Cerebellar nuclear complex (tissue), 1 donor: ENCODE measurements at places on chromosomes 2 and 18.

DNA sequence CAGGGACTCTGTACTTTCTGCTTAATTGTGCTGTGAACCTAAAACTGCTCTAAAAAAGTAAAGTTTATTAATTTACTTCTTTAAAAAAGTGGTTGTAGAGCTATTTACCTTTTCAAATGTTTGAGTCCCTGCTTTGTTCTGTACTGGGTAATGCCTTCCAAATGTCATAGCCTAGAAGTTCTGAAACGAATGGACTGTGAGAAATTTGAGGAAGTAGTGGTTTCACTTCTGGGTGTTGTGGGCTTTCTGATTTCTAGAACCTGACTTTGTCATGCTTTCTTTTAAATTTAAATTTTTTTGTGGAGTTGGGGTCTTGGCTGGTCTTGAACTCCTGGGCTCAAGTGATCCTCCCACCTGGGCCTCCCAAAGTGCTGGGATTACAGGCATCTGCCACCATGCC, 44.6 kb downstream of the SMAD4 start:
- DNase-seq, result no peak

DNA sequence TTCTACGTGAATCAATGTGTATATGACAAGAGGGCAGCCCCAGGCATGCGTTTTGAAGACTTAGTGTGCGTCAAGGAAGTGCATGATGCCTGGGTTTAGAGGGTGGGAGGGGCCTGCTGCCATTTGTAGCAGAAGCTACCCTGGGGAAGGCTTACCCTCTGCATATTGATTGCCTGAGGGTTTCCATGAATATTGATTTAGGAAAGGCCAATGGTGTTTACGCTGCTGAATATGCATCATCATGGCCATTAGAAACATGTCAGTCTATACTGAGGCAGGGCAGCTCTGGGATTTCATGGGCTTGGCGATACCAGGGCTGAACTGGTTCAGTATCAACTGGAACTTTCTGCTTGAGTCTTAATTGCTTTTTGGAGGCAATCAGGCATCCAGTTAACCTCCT, 259.3 kb downstream of the DCDC2C start:
- no peak for DNase-seq

DNA sequence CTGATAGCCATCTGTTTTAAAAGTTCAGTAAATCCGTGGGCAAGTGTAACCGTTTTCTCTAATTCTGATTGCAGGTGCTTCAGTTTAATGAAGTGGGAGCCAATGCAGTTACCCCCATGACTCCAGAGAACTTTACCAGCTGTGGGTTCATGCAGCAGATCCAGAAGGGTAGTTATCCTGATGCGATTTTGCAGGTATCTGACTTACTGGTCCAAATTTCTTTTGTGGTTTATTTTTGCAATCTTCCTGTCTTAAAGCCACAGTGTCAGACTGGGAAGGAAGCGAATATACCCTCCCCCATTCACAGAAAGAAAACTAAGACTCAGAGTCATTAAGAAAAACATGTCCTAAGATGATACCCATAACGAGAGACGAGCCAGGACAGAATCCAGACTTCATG, 7.7 kb downstream of the SERPINB2 start:
- DNase-seq, result no peak

GRCh38 chr2:219664944-219665343, 37.5 kb downstream of the SLC4A3 start:
- DNase-seq, result no peak

GRCh38 chr2:85273738-85274731, 53.8 kb downstream of the TGOLN2 start:
- no peak for DNase-seq

DNA sequence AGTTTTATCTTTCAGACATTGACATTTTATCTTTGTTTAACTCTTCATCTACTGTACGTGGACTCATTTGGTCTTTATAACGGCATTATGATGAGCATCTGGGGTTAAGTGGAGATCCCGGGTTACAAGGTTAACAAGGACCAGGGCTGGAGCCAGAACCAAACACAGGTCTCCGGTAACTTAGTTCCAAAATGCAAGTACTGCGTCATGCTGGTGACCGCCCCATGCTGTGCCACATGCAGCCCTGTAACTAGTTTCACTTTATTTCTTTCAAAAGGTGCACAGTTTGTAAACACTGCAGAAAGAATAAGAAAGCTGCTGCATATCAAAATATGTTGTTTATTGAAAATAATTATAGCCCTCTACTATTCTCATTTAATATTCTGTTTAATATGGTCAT, 3.1 kb downstream of the SLC5A7 start:
- no peak for DNase-seq

GRCh38 chr2:239381709-239382134, 19.1 kb downstream of the HDAC4 start:
- DNase-seq, result no peak

- DNase-seq, result no peak
Observed at GRCh38 chr2:170360546-170361089, 182.7 kb downstream of the MYO3B start.

GRCh38 chr2:150710916-150711315, 223.4 kb upstream of the RND3 start:
- no peak for DNase-seq

DNA sequence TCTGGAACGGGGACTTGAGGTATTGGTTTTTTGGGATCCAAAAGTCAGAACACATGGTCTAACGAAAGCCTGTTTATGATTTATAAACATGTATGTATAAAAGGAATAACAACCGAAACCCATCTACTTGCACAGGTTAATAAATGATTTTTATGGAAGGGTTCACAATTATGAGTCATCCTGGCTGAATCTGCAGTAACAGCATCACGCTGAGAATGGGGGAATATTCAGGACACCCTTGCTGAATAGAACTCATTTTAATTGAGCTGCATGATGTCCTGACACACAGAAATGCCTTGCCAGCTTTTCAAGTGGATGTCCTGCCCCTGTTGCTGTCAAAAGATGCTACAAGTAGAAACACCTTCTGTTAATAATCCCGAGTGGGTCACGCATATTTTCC, 54.7 kb upstream of the TGFA start:
- no peak for DNase-seq

GRCh38 chr2:417662-418061, 129.8 kb upstream of the ALKAL2 start:
- no peak for DNase-seq

DNA sequence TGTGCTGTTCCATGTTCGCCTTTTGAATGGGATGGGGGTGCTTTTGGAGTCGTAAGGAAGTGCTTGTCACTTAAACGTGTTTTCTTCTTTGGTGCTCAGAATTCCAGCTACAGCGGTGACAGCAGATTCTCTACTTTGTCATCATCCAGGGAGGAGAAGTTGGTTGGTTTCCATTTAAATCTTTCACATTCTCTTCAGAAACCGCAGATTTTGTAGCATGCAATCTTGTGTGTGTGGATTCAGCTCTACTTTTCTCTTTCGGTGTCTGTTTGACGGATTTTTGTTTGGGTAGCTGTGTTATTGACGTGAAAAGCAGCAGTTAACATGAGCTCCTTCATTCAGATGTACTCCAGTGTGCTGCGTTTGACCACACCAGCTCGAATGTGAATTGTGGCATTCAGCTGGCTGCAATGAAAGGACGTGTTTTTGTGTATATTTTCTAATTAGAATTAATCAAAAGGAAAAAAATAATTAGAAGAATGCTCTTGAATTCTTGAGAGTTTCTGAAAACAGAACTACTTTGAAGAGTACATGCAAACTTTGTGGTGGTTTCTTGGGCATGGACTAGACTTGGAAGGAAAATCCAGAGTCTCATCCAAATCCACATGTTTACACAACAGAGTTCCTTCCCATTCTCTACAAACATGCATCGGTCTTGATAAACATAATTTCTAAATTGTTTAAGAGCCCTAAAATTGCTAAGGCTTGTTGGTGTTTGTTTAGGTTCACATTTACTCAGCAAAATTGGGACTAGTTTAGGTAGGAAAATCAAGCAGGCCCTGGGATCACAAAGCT, 68.7 kb upstream of the RBM44 start:
- no peak for DNase-seq

- no peak for DNase-seq
Observed at GRCh38 chr18:62152844-62153243, 34.0 kb downstream of the PIGN start.

DNA sequence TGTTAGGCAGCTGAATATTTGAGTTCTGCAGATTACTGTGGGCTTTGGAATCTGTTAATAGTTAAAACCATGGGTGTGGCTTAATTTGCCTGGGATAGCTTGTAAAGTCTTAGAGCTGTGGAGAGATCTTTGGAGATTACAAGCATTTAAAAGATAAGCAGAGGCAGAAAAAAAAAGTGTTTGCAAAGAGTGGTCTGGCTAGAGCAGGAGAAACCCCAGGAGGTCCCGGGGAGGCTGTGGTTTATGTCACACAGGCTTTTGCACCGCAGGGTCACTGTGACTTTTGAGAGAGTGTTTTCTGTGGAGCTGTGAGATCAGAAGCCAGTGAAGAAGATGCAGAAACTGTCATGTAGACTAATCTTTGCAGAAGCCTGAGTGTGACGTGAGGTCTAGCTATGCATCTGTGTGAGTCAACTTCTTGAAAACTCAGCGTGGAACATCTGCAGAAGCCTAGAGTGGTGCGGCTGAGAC, 49.0 kb downstream of the SETBP1 start:
- no peak for DNase-seq

- no peak for DNase-seq
Observed at GRCh38 chr2:166344286-166345113, 31.2 kb downstream of the SCN9A start.

GRCh38 chr18:46415532-46416252, 241.3 kb downstream of the LOXHD1 start:
- DNase-seq, result no peak

- DNase-seq, result no peak
Observed at GRCh38 chr18:621291-622043, 24.7 kb downstream of the CLUL1 start.

GRCh38 chr2:40033781-40034180, 254.7 kb upstream of the THUMPD2 start:
- no peak for DNase-seq

DNA sequence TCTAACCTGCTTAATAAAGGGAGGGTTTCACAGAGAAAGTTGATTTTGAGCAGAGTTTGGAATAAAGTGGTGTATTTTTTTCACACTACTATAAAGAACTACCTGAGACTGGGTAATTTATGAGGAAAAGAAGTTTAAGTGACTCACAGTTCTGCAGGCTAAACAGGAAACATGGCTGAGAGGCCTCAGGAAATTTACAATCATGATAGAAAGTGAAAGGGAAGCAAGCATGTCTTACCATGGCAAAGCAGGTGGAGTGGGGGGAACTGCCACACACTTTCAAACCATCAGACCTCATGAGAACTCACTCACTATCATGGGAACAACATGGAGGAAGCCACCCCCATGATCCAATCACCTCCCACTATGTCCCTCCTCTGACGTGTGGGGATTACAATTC, 546.7 kb downstream of the EPHA4 start:
- DNase-seq, result no peak

DNA sequence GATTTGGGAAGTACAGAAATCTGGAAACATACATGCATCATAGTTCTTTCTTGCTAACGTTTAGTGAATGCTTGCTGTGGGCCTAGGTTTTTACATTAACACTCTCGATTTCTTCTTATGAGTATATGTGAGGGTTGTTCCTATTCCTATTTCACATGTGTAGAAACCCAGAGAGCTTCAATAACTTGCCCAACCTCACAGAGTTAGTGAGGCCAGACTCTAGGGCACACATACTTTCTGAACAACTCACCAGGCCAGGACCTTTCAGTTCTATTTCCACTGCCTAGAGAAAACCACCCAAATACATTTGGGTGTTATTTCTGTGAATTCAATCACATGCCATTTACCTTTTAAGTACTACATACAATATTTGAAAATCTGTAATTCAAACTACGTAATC, 8.2 kb upstream of the KCTD1 start:
- no peak for DNase-seq

- DNase-seq, result no peak
Observed at GRCh38 chr2:37143974-37144373, 12.8 kb downstream of the EIF2AK2 start.

DNA sequence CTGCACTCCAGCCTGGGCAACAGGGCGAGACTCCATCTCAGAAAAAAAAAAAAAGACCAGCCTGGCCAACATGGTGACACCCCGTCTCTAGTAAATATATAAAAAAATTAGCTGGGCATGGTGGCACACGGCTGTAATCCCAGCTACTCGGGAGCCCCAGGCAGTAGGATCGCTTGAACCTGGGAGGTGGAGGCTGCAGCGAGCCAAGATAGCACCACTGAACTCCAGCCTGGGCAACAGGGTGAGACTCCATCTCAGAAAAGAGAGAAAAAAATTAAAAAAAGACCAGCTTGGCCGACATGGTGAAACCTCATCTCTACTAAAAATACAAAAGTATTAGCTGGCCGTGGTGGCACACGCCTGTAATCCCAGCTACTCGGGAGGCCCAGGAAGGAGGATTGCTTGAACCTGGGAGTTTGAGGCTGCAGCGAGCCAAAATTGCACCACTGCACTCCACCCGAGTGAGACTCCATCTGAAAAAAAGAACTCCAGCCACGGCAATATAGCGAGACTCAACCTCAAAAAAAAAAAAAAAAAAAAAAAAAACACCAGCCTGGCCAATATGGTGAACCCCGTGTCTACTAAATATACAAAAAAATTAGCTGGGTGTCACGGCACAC, 346.1 kb upstream of the PLGLB2 start:
- no peak for DNase-seq

DNA sequence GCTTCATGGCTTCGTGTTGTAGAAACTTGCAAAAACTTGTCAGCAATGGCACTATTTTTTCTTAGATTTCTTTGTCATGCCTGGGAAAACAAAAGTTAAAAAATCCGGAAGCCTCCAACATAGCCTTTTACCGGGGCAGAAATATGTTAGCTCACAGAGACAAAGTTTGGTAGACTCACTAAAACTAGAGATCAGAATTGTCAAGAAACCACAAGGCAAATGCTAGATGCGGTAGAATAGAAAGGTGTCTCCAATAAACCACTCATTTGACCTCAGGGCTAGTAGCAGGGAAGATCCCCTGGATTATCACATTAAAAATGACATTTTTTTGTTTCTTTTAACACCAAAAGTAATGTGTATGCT, 405 bp downstream of the CASP10 start:
- no peak for DNase-seq

DNA sequence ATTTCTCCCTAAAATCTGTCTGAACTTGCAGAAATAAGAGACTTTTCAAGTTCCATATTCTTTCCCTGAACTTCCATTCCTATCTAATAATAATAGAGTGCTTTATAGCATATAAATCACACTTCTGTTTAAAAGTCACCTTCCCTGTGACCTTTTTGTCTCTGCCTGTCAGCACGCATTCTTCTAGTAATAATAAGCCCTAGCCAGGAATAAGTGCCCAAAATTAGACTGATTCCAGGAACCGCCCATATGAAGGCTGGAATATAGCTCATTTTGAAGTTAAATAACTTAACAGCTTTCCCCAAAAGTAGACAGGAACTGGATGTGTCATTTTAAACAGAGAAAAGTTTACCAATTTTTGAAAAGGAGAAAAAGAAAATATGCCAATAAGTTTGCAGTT, 576.5 kb downstream of the EPHA4 start:
- DNase-seq, result no peak

DNA sequence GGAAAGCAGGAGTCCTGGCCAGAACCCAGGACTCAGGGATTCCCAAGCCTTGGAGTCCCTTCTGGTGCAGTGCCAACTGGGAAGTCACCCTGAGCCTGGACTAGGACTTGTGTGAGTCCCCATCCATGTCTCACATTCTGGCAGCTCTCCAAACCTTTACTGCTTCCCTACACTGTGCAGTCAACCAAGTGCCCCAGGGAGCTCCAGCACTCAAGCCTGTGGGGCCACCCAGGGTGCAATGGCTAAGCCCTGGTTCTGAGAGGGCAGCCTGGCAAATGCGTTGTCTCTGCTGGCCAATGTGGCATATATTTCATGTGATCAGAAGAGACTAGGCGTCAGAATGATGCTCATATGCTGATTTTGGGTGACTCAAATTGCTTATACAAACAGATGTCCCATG, 223.4 kb downstream of the SP3 start:
- DNase-seq, result no peak
